ENCODE measurements at places on chromosomes 7 and 10.

- DNase-seq = no peak
These were observed 500.5 kb upstream of the LRRN3 start for GRCh38 chr7:110590415-110590814.

DNA sequence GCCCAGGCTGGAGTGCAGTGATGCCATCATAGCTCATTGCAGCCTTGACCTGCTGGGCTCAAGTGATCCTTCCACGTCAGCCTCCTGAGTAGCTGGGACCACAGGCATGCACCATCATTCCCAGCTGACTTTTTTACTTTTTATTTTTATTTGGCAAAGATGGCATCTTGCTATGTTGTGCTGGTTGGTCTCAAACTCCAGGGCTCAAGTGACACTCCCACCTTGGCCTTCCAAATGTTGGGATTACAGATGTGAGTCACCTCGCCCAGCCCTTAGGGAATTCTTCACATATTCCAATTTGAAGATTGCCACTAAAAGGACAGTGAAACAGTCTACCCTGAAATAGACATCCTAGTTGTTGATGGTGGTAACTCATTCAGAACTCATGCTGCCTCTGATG is 27.7 kb downstream of the SUGCT start:
- no peak for DNase-seq

DNA sequence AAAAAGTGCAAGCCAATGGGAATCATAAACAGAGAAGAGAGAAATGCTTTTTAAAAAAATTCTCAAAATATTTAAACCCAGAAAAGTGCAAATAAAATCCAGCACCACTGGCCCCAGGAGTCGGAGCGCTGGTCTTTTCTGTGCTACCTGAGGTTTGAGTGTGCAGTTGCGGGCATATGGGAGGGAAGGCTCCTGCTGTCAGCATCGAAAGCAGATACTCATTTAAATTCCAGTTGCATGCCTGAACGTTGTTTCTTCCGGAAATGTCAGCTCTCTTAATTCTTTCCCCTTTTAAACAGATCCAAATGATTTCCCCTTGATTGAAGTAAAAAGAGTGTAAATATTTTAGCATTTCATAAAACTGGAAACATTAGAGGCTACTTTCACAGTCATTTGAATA is 240.5 kb upstream of the GPR26 start:
- no peak for DNase-seq

DNA sequence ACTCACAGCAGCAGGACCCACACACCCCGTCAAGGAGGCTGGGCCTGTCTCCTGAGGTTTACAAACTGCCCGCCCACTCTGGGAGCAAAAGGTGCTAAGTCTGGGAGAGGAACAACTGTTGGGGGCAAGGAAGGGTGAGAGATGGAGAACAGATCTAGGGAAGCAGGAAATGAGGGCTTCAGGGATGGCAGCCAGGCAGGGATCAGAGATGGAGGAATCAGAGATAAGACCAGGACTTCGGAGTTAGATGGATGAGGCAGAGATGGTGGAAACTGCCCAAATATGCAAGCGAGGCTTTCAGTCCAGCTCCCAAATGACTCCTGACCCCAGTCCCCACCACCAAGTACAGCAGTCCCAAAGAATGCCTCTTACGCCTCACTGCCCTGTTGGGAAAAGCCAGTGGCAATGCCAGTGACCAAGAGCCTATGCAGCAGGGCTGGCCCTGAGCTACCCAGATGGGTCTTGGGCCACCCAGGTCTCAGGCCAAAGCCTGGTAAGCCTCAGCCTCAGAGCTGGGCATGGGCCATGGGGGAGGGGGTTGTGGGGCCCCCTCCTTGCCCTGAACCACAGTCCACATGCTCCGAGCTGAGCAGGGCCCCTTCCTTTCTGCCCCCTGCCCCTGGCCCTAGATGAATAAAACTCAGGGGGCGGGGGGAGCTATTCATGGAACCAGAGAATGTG is 39.5 kb upstream of the SLF2 start:
- no peak for DNase-seq

DNA sequence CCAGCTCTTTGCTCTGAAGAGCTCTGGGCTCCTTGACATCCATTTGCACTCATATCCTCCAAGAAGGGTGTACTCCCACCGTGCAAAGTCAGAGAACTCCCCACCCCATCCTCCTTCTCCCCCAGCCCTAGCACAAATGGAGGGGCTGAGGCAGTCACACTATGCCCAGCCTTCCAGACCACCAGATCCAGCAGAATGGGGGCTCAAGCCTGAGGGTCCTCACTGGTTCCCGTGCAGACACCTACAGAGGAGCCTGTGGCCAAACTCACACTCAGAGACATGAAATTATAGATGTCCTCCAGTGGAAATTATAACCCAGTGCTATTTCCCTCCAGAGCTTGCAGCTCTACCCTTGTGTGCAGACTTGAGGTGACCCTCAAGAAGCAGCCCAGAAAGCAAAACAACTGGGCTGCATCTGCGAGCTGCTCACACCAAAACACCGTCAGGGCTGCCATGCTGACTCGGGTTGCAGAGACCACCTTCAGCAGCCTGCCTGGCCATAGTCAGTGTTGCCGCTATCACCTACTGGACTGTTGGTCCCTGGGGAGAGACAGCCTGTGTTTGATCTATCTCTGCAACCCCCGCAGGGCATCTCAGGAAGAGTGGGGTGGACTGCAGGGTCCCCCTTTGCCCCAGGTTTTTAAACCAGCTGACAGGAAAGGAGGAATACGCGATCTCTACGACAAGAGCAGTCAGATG is 7.4 kb downstream of the ZNF488 start:
- no peak for DNase-seq

- no peak for DNase-seq
These were observed 85.8 kb downstream of the MKX start for GRCh38 chr10:27659786-27660185.

DNA sequence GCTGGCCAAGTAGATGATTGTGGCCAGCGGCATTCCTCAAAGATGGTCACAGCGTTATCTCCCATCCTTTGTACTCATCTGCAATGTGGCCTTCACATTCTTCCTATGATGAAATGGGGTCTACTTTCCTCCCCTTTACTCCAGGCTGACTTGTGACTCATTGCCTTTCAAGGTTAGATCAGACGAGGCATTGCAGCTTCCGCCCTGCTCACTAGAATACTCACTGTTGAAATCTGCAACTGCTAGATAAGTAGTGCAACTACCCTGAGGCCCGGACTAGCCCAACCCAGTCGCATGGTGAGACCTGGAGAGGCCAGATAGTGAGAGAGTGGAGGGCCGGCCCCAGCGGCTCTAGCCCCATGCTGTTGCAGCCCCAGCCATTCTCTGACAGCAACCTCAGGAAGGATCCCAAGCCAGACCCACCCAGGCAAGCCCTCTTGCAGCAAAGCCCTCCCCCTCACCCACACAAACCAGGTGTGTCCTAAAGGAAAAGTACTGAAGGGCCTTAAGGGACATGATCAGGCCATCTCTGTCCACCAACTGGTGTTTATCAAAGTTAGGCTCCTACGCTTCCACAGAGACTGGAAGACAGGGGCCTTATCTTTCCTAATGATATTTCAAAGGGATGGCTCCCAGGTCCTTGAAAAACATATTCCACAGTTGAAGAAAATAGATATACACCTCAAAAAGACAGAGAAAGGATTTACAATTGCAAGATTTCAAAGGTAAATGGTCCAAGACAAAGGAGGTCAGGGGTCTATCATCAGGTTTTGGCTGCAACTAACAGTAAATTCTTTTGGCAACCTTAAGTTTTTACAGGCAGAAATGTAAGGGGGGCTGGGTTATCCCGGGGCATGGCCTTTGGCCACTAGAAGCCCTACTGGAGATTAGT is 107.2 kb upstream of the TRIM24 start:
- no peak for DNase-seq

DNA sequence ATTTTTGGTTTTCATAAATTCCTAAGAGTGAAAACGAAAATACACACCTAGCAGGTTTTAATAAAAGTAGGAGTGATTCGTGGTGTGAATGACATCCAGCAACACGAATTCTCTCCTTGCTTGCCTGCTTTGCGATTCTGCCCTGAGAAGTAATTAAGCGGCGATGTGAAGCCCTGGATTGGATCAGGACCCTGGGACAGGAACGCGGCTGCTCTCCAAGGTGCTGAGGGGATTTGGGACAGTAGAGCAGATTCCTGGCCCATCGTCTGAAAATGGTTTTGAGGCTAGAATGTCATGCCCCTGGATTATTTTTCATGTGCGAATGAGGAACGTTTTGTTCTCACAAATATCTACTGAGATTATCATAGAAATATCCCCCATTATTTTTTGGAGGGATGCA is 7.8 kb downstream of the NPS start:
- DNase-seq = peak; percentile 87

DNA sequence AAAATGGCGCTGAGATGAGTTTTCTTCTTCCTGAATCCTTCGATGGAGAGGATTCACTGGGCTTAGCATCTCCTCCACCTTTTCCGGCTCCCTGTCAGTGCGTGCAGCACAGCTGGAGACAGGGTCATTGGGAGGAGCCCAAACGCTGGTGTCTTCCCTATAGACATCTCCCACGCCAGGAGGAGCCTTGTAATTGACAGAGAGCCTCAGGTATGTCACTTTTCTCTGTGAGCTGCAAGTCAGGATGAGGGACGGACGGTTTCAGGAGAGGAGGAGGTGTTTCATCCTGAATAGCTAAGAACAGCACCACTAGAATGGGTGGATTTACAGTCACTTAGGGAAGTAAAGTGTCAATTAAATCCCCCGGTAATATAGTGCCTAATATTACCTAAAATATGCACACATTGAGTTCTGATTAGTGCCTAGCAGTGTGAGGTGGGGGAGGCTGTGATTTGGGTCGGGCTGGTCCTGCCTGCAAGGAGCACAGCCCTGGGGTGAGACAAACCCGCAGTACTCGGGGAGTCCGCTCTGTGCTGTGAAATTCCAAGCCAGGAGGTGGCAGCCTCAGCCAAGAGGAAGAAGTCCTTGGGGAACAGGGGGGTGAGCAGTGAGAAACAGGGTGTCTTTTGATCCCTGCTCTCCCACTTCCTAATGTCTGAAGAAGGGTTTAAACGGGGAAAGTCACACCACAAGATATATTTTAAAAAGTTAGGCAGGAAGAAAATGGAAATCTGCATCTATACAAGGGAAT is 28.2 kb downstream of the IL15RA start:
- DNase-seq = peak; percentile 65

GRCh38 chr7:157771-158625 is 34.4 kb upstream of the FAM20C start:
- DNase-seq = peak; percentile 84

DNA sequence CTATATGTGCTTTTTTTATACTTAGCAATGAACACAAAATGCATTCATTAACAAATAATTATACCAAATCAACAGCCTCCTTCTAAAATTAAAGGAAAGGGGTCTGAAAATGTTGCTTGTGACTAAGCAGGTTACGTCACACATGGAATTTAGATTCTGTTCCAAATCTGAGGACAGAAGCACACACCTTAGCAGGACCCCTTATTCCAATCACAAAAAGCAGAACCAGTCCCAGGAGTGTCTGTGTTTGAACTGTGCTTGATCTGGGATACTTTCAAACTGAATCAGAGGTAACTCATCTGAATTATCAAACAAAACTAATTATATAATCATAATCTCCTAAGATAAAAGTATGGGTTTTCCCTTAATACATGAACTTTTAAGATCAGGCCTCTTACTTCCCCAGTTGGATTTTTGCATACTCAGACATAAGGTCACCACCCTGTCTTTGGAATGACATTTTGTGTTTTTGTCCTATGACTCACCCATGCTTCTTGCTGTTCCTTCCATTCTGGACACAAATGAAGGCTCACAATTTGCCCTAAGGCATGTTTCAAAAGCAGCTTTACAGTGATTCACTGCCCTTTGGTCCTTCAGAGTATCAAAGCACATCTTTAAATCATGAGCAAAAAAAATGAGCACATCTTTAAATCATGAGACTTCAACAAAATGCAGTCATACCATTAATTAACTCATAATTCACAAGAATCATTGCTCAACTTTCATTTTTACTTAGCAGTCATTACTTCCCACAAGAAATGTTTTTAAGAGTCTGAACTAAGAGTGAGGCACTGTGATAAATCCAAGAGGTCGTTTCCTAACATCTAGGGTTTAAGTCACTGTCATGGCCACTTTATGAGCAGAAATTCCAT is 35.5 kb downstream of the SEMA3C start:
- DNase-seq = no peak

DNA sequence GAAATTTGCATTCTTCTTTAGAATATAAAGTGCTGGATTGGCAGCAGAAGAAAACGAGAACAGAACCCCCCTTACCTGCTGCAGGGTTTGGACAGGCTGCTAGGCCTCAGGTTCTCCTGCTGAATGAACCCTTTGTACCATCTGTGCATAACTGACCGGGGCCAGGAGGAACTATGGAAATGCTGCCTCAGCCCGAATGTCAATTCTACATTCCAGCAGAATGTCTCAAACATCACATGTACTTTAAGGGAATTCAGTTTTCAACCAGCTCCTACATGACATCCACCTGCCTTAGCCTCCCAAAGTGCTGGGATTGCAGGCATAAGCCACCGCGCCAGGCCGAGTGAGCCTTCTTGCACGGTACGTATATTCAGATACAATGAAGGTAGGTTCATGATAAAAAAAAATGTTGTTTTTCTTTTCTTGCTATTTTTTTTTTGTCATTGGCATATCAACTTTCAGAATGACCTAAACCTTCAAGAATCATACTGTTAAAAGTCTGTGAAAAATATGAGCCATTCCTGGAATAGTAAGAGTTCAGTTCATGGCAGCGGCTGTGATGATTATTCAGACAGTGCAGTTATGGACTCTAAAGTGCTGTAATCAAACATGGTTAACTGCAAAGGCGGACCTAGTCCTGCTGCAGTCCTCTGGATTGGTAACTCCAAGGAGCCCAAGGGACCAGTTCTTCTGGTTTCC is 84.4 kb upstream of the TNS3 start:
- DNase-seq = no peak

DNA sequence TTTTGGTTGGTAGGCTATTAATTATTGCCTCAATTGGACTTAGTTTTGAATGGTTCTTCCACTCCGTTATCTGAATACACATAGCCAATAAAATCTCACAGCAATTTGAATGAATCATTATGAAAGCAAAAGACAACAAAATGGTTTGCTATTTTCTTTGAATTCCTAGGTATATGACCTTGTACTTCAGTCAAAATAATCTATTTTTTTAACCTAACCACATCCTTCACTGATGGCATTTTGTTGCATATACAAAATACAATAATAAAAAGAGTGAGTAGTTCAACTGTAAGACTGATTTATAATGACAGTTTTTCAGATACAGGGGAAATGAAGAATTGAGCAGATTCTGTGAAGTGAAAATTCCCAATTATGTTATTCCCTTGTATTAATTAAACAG is 433.1 kb downstream of the HTR7 start:
- DNase-seq = no peak

DNA sequence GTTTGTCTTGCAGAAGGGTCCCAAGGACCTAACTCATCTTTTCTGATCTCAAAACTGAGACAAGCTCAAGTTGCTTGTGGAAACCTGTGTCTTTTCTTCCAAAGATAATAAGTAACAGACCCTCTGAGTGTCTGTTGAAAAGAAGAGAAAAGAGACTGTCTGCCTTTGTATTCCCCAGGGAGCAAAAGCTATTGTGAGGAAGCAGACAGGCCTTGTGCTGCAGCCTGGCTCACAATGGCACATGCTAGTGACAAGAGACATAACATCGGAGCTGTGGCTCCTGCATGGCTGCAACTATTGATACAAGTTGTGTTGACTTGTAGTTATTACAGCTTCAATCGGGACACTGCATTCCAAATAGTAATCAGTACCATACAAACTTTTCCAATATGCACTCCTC is 202.9 kb downstream of the DKK1 start:
- DNase-seq = peak; percentile 5

- no peak for DNase-seq
These were observed 177.0 kb downstream of the AUTS2 start for GRCh38 chr7:69775231-69775771.
